Right atrium auricular region (tissue), 2 donors: ENCODE measurements at places on chromosomes 13 and 19. TPM values are rescaled to one million over a fixed set of nuclear protein-coding genes. Genes with fewer than 3 reads are reported as not detected.

CD33 gene
- 2.3 TPM for total RNA-seq

GRCh38 chr19:55368701-55369563 lies 1.3 kb downstream of the IL11 start:
- DNase-seq, result no peak
- H3K4me3 ChIP-seq, result peak overlapping the region; percentile 35
- no peaks in the 10 kb centered on the region for H3K36me3 ChIP-seq
- no peak overlapping the region for H3K27ac ChIP-seq

ZNF761 gene
- total RNA-seq, result 6.0 TPM

- no peak overlapping the region for H3K4me3 ChIP-seq
- no peaks in the 10 kb centered on the region for H3K4me1 ChIP-seq
- DNase-seq, result no peak
- no peaks in the 10 kb centered on the region for H3K27me3 ChIP-seq
- H3K27ac ChIP-seq, result no peak overlapping the region
Observed at GRCh38 chr19:36060430-36060829, 5.7 kb downstream of the WDR62 start.

DNA sequence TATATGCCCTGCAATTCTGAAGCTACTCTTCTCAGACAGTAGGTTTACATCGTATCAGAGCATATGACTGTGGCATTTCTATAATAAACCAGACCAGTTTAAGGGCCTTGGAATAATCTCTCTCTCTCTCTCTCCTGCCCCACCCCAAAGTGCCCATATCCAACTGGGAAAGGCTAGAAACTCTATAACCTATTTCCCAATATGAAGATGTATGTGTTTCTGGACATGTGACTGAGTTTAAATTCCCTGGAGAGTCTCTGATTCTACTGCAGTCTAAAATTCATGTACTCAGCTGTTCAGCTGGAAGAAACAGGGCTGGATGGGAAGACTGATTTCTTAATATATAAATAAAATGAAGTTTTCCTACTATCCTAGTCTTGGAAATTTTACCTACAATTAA lies 91.9 kb upstream of the MBNL2 start:
- H3K27me3 ChIP-seq, result no peaks in the 10 kb centered on the region
- H3K27ac ChIP-seq, result no peak overlapping the region
- DNase-seq, result no peak
- no peak overlapping the region for H3K4me3 ChIP-seq
- H3K4me1 ChIP-seq, result peaks cover 13% of the 10 kb centered on the region

- no peak overlapping the region for H3K4me3 ChIP-seq
- DNase-seq, result no peak
- H3K36me3 ChIP-seq, result no peaks in the 10 kb centered on the region
Observed at GRCh38 chr19:29804493-29804892, 7.3 kb upstream of the CCNE1 start.

CCDC8 gene
- 34.6 TPM for total RNA-seq

VSIG10L gene
- total RNA-seq, result 1.1 TPM

CGB3 gene
- total RNA-seq, result not detected

- H3K4me1 ChIP-seq, result peaks cover 40% of the 10 kb centered on the region
- no peak overlapping the region for H3K4me3 ChIP-seq
- DNase-seq, result no peak
- H3K27me3 ChIP-seq, result no peaks in the 10 kb centered on the region
- no peak overlapping the region for H3K27ac ChIP-seq
Observed at GRCh38 chr13:41028051-41028450, 8.9 kb upstream of the ELF1 start.

DNA sequence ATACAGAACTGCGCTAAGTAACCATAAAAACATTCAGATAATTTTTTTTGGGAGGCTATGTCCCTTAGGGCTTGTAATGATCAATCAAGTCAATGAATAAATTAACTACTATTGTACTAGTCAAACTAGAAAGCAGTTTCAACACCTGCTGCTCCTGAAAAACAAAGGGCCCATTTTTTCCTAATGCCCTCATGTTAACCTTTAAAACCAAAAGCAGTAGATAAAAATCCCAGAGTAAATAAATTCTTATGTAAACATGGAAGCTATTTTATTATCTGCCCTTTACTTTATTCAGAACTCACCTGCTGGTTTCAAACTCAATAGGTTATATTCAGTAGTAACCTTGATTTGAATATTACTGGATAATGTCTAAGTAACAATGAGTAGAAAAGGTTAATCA lies 159.5 kb upstream of the STARD13 start:
- no peak overlapping the region for H3K27ac ChIP-seq
- H3K4me3 ChIP-seq, result no peak overlapping the region
- no peaks in the 10 kb centered on the region for H3K36me3 ChIP-seq
- H3K27me3 ChIP-seq, result no peaks in the 10 kb centered on the region
- no peaks in the 10 kb centered on the region for H3K4me1 ChIP-seq
- DNase-seq, result no peak

C13orf42 gene
- not detected for total RNA-seq

DNA sequence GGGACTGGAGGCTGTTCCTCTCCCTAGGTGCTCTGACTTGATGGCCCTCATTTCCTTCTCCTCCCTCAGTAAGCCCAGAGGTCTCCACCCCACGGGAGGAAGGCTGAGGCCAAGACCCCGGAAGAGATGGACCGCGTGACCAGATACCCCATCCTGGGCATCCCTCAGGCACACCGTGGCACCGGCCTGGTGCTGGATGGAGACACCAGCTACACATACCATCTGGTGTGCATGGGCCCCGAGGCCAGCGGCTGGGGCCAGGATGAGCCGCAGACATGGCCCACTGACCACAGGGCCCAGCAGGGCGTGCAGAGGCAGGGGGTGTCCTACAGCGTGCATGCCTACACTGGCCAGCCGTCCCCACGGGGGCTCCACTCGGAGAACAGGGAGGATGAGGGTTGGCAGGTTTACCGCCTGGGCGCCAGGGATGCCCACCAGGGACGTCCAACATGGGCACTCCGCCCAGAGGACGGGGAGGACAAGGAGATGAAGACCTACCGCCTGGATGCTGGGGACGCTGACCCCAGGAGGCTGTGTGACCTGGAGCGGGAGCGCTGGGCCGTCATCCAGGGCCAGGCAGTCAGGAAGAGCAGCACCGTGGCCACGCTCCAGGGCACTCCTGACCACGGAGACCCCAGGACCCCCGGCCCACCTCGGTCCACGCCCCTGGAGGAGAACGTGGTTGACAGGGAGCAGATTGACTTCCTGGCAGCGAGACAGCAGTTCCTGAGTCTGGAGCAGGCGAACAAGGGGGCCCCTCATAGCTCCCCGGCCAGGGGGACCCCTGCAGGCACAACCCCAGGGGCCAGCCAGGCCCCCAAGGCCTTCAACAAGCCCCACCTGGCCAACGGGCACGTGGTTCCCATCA lies 6.1 kb downstream of the MISP start:
- DNase-seq, result no peak
- no peaks in the 10 kb centered on the region for H3K4me1 ChIP-seq
- H3K27ac ChIP-seq, result no peak overlapping the region
- H3K27me3 ChIP-seq, result no peaks in the 10 kb centered on the region

GRCh38 chr13:36950920-36951319 lies 30.9 kb upstream of the SMAD9 start:
- no peak overlapping the region for H3K4me3 ChIP-seq
- peaks cover 24% of the 10 kb centered on the region for H3K36me3 ChIP-seq
- DNase-seq, result no peak
- no peaks in the 10 kb centered on the region for H3K27me3 ChIP-seq
- H3K27ac ChIP-seq, result no peak overlapping the region

- no peak overlapping the region for H3K27ac ChIP-seq
- H3K4me3 ChIP-seq, result no peak overlapping the region
- no peak for DNase-seq
- H3K36me3 ChIP-seq, result peaks cover 9% of the 10 kb centered on the region
- peaks cover 58% of the 10 kb centered on the region for H3K4me1 ChIP-seq
- no peaks in the 10 kb centered on the region for H3K27me3 ChIP-seq
Observed at GRCh38 chr19:58560921-58561320, 2.5 kb upstream of the UBE2M start.

GRCh38 chr19:995051-995827 lies 5.0 kb upstream of the GRIN3B start:
- peaks cover 25% of the 10 kb centered on the region for H3K36me3 ChIP-seq
- DNase-seq, result no peak
- H3K4me3 ChIP-seq, result no peak overlapping the region
- H3K27me3 ChIP-seq, result peaks cover 22% of the 10 kb centered on the region
- H3K27ac ChIP-seq, result no peak overlapping the region
- H3K4me1 ChIP-seq, result peaks cover 13% of the 10 kb centered on the region

DNA sequence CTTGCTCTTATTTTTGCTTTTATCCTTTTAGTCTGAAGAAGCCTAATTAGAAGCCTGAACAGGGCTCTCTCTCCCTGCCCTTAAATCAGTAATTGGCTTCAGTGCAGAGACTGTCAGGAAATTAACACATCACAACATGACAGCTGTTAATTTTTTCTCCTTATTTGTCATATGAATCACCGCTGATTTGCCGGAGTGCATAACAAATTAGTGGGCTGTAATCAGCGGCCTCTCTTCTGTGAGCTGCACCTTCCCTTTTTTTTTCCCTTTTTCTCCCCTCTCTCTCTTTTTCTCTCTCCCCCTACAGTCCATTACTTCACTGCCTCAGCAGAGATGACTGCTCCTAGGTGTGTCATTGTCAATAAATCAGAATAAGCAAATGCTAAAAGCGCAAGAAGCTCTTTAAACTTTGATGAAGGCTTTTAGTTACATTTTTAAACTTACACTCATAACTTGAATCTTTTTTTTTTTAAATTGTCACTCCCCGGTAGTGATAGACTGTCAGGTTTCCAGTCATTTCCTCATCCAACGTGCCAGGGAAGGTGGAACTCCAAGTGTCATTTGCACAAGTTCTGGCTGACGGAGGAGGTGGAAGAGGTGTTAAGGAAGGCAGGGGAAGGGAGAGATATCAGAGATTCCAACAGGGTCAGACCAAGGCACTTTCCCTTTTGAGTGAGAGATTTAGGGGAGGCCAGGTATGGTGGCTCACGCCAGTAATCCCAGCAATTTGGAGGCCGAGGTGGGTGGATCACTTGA lies 197.1 kb upstream of the TSHZ3 start:
- H3K27ac ChIP-seq, result no peak overlapping the region
- H3K27me3 ChIP-seq, result no peaks in the 10 kb centered on the region
- no peak for DNase-seq
- no peak overlapping the region for H3K4me3 ChIP-seq

GRCh38 chr13:51240178-51240577 lies 18.0 kb downstream of the FAM124A start:
- no peak overlapping the region for H3K4me3 ChIP-seq
- H3K27me3 ChIP-seq, result no peaks in the 10 kb centered on the region
- no peak overlapping the region for H3K27ac ChIP-seq
- no peaks in the 10 kb centered on the region for H3K4me1 ChIP-seq

IL11 gene
- total RNA-seq, result not detected

ISOC2 gene
- 92.2 TPM for total RNA-seq

DNA sequence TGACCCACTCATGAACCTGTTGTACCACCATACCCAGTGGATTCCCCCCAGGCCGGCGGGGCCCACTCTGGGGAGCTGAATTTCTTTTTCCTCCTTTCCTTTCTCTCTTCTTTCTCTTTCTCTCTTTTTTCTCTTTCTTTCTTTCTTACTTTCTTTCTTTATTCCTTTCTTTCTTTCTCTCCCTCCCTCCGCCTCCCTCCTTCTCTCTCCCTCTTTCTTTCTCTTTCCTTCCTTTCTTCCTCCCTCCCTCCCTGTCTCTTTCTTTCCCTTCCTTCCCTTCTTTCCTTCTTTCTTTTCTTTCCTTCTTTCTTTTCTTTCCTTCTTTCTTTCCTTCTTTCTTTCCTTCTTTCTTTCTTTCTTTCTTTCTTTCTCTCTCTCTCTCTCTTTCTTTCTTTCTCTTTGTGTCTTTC lies 327.7 kb downstream of the ZNF536 start:
- DNase-seq, result no peak
- no peak overlapping the region for H3K27ac ChIP-seq
- H3K4me1 ChIP-seq, result no peaks in the 10 kb centered on the region
- no peaks in the 10 kb centered on the region for H3K36me3 ChIP-seq
- no peak overlapping the region for H3K4me3 ChIP-seq
- no peaks in the 10 kb centered on the region for H3K27me3 ChIP-seq

ZNF121 gene
- 16.8 TPM for total RNA-seq

GRCh38 chr13:43572656-43573360 lies 214.0 kb downstream of the ENOX1 start:
- H3K27ac ChIP-seq, result no peak overlapping the region
- DNase-seq, result no peak
- H3K4me1 ChIP-seq, result no peaks in the 10 kb centered on the region
- H3K4me3 ChIP-seq, result no peak overlapping the region

DNA sequence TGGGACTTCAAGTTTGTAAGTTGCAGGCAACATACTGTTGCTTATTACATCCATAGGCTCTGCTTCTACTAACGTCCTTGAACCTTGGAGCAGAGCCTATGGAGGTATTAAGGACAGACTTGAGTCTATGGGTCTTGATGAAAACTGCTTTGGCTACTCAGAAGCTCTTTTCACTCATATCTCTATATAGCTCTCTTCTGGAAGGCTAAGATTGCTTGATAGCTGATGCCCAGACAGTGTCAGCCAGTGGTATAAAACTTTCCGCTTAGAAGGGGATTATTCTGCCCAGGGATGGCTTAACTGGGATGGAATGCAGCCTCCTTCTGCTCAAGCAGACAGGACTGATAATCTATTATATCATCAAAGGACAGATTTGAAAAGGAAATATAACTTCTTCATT lies 25.6 kb upstream of the ESD start:
- DNase-seq, result no peak
- H3K4me1 ChIP-seq, result no peaks in the 10 kb centered on the region
- H3K27ac ChIP-seq, result no peak overlapping the region
- H3K36me3 ChIP-seq, result no peaks in the 10 kb centered on the region

GRCh38 chr19:53552001-53552721 lies 14.2 kb downstream of the ZNF331 start:
- no peaks in the 10 kb centered on the region for H3K27me3 ChIP-seq
- peaks cover 4% of the 10 kb centered on the region for H3K36me3 ChIP-seq
- no peak overlapping the region for H3K4me3 ChIP-seq
- H3K27ac ChIP-seq, result no peak overlapping the region
- DNase-seq, result no peak

GRCh38 chr19:20197747-20198146 lies 30.7 kb downstream of the ZNF486 start:
- H3K4me3 ChIP-seq, result no peak overlapping the region
- no peaks in the 10 kb centered on the region for H3K4me1 ChIP-seq
- peaks cover 19% of the 10 kb centered on the region for H3K36me3 ChIP-seq
- H3K27me3 ChIP-seq, result no peaks in the 10 kb centered on the region

KLK14 gene
- 0.35 TPM for total RNA-seq

GRCh38 chr19:57947419-57948134 lies at the start of gene ZNF256:
ZNF256 (minus strand) TSS chr19:57947706; CDS start chr19:57947474, 232 bp downstream.
- H3K27me3 ChIP-seq, result no peaks in the 10 kb centered on the region
- H3K4me1 ChIP-seq, result peaks cover 13% of the 10 kb centered on the region
- H3K4me3 ChIP-seq, result peak within 1 kb of the TSS; percentile 99
- peak; percentile 96 for DNase-seq
- H3K36me3 ChIP-seq, result peaks cover 15% of the 10 kb centered on the region

- no peaks in the 10 kb centered on the region for H3K4me1 ChIP-seq
- no peak for DNase-seq
- H3K4me3 ChIP-seq, result no peak overlapping the region
- H3K36me3 ChIP-seq, result peaks cover 34% of the 10 kb centered on the region
Observed at GRCh38 chr19:990119-990571, 6.0 kb downstream of the WDR18 start.

DNA sequence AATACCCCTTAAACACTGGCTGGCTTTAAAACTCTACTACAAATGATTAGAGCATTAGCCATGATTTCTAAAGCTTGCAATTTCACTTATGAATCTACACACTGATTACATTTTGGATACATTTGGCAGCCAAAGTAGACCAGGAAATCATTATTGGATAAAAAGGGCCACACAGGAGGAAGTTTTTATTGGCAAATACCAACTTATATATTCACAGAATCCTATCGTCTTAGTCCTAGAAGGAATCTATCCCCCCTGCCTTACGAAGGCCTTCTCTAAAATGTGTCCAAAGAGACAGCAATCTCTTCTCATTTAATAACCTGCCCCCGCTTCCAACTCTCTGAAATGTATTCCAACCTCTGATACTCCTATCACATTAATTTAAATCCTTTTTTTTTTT lies 52.5 kb downstream of the KLF5 start:
- H3K27ac ChIP-seq, result no peak overlapping the region
- no peaks in the 10 kb centered on the region for H3K27me3 ChIP-seq
- H3K4me1 ChIP-seq, result no peaks in the 10 kb centered on the region
